Glomerular endothelial cell (primary cell): ENCODE measurements at places on chromosomes 1 and 21.

DNA sequence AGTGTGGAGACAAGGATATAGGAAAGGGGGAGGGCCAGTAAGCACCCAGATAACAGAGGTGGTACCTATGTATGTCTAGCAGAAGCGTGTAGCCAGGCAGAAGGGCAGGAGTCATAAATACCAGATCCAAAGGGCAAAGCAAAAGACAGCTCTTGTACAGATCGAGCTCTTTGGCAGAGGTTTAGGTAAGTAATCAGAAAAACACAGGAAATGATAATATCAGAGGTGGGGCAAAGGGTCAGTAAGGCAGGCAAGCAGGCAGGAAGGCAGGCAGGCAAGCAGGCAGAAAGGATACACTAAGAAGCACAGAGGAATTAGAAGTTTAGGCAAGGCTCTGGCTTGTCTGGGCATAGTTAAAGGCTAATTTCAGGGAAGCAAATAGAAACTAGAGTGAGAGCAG lies 22.7 kb upstream of the SLFNL1 start:
- DNase-seq = no peak

GRCh38 chr1:51313268-51313852 lies 17.0 kb downstream of the TTC39A start:
- no peak for DNase-seq

- DNase-seq = no peak
Measured at GRCh38 chr1:11341901-11342552, 69.0 kb downstream of the UBIAD1 start.

GRCh38 chr1:40407453-40407852 lies 33.9 kb downstream of the SMAP2 start:
- DNase-seq = no peak

DNA sequence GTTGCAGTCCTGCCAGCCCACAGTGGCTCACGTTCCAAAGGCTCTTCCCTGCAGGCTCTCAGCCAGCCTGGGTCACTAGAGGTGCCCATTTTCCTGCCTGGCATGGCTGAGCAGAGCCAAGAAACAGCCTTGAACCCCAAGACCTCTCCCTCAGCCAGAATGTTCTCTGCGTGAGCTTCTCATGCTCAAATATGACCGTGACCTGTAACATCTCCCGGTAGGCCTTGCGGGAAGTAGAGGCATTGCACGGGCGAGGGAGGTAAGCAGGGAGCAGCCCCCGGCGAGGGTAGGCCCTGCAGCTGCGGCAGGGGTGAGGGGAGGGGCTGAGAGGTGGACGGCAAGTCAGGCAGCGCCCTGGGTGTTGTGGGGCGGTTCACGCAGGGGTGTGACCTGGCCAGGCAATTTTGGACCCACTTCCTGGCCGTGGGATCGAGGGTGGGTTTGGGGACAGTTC lies 20.0 kb downstream of the RRP1 start:
- DNase-seq = no peak

DNA sequence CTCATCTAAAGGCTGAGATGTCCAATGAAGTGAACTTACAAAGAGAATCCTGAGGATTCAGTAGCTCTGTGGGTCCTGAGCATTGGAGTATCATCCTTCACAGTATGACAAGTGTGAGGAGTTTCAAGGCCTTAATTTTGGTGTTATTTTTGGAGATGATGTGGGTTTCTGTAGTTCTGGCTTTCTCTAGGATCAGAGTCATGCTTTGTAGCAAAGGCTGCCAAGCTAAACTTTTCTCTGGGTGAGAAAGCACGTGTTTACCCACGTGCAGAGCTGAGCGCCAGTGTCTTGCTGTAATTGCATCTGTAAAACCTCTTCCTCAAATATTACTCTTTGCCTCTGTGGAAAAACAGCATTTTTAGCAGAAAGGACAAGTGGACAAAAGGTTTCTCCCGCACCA lies 387.8 kb upstream of the LYPLAL1 start:
- DNase-seq = no peak

DNA sequence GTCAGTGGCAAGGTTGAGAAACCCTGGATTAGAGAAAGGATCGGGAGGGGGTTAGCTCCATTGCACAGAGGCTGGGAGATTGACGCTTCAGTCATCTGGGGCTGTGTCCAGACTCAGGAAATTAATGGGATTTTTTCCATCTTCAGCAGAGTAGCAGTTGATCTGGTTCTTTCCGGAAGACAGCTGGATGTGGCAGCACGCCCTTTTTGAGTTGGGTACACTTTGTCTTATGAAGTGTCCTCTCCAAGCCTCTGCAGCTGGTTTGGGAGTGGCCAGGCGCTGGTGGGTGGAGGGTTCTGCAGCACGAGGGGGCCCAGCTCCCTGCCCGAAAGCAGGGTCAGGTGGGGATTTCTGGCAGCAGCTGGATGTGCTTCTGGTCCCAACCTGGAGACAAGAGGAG lies 95.1 kb downstream of the TAS1R2 start:
- no peak for DNase-seq

DNA sequence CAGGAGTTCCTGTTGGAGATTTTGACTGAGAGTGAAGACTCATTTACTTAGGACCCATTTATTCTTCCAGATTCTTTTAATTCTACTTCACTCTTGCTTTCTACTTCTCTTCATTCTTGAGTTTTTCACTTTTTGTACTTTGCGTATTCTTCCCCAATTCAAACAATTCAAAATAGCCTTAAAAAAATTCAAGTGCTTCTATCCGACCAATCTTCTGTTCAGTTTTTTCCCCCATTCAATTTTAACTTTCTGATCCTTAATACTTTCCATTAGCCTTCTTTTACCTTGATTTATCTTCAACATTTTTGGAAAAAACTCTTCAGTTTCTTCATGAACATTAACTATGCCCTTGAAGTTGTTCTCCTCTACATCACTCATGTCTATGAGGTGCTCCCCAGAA lies 21.1 kb downstream of the ZFYVE9 start:
- no peak for DNase-seq

GRCh38 chr21:16179773-16180172 lies 450.0 kb downstream of the USP25 start:
- no peak for DNase-seq

- DNase-seq = no peak
Measured at GRCh38 chr1:43552813-43553212, 22.1 kb downstream of the PTPRF start.

- DNase-seq = no peak
Measured at GRCh38 chr21:42140196-42140934, 69.2 kb downstream of the UMODL1 start.

GRCh38 chr1:202029171-202029665 lies 18.8 kb downstream of the ELF3 start:
- peak; percentile 5 for DNase-seq

DNA sequence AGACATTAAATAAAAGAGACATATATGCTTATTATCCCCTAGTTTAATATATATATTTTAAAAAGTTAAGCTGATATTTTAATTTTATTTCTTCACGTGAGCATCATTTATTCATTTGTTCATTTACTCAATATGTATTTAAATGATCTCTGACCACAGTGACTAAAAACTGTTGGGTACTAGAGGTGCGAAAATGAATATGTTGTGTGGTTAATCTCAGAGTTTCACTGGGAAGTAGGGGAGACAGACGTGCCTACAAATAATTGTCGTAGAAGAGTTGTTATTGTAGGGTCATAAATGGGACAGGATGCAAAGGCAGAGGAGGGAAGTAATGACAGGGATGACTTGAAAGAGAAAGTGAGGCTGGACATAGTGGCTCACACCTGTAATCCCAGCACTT lies 213.0 kb upstream of the CACYBP start:
- DNase-seq = no peak

GRCh38 chr1:16618719-16619118 lies 5.4 kb upstream of the NBPF1 start:
- no peak for DNase-seq

- no peak for DNase-seq
Measured at GRCh38 chr1:44714944-44715571, 15.9 kb downstream of the RNU5D-1 start.

GRCh38 chr1:30649321-30649991 lies 73.9 kb downstream of the MATN1 start:
- no peak for DNase-seq

DNA sequence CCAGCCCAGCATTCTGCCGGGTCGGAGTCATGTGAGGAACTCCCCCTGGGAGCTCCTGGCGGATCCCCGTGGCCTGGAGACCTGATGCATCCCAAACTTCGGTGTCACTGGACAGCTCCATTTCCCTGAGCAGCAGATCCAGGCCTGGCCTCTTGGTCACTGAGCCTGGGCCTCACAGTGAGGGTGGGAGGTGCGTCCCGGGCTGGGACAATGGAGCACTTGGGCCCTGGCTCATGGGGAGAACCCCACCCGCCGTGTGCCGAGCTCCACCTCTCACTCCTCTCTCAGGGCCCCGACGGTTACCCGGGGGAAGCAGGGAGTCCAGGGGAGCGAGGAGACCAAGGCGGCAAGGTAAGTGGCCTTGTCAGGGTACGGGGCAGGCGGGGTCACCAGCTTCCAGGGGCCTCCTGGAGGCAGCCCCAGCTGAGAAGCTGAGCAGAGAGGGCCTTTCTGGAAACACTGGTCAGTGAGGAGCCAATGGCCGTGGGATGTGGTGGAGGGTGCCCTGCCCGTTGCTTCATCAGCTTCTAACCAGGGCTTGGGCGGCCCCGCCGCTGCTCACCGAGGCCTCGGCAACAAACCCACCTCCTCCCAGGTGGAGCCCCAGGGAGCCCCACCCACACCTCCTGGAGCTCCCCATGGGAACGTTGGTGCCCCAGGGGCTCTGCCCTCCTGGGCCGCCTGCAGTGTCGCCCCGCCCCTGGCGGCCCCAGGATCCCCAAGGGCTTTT lies 19.8 kb downstream of the COL6A2 start:
- DNase-seq = no peak

- DNase-seq = no peak
Measured at GRCh38 chr1:14262637-14263036, 335.8 kb upstream of the KAZN start.

DNA sequence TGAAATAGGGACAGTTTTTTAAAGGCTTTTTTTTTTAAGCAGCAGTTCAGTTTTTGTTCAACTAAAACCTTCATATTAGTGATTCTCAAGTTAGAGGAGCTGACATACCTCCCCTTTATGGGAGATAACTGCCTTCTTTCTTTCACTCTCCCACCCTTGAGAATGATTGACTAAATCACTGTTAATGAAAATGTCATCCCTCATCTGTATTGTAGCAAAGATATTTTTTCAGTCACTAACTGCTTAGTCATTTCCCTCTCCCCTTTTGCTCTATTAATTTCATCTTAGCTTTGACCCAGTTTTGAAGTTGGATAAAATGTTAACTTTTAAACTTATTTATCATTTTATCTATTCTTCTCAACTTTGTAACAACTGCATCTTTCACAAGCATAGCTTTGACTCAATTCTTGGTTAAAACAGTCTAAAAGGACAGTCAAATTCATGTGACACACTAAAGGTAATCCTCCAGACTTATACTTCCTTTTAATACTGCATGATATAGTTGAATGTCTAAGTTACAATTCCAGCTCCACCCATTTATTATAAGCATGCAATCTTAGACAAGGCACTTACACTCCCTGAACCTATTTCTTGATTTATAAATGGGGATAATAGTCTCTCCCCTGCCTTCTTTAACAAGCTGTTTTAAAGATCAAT lies 17.1 kb downstream of the CAPZA1 start:
- DNase-seq = no peak

GRCh38 chr1:192830595-192831246 lies 21.9 kb downstream of the RGS2 start:
- DNase-seq = no peak

- no peak for DNase-seq
Measured at GRCh38 chr1:55262822-55263221, 47.7 kb upstream of the USP24 start.

- DNase-seq = no peak
Measured at GRCh38 chr1:10708757-10709156, 87.7 kb downstream of the CASZ1 start.

- no peak for DNase-seq
Measured at GRCh38 chr1:28370239-28371009, 884 bp downstream of the PHACTR4 start.

DNA sequence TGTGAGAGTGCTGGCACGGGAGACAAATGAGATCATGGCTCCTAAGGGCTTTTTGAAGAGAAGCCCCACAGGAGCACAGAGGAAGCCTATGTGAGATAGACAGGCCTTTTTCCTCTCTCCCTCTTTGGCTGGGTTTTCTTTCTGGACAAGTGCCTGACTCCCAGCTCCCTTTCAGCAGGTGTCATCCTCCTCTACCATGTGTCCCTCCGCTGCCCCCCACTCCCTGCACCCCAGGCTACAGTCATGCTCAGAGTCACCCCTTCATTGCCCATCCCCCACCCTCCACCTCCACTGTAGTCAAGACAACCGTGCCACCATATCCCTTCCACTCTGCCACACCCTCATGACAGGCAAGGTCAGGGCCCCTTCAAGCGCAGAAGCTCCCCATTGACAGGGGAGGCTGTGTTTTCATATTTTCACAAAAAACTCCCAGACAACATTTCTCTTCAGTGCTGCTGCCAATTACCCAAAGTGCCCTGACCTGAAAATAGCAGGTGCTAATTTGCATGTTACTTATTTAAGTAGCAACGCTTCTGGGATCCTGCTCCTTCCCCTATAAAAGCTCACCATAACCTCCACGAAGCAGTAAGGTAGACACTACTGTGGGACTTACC lies 92.1 kb upstream of the IPO9 start:
- DNase-seq = no peak

GRCh38 chr1:54287176-54287650 lies 87.2 kb downstream of the MRPL37 start:
- DNase-seq = no peak

DNA sequence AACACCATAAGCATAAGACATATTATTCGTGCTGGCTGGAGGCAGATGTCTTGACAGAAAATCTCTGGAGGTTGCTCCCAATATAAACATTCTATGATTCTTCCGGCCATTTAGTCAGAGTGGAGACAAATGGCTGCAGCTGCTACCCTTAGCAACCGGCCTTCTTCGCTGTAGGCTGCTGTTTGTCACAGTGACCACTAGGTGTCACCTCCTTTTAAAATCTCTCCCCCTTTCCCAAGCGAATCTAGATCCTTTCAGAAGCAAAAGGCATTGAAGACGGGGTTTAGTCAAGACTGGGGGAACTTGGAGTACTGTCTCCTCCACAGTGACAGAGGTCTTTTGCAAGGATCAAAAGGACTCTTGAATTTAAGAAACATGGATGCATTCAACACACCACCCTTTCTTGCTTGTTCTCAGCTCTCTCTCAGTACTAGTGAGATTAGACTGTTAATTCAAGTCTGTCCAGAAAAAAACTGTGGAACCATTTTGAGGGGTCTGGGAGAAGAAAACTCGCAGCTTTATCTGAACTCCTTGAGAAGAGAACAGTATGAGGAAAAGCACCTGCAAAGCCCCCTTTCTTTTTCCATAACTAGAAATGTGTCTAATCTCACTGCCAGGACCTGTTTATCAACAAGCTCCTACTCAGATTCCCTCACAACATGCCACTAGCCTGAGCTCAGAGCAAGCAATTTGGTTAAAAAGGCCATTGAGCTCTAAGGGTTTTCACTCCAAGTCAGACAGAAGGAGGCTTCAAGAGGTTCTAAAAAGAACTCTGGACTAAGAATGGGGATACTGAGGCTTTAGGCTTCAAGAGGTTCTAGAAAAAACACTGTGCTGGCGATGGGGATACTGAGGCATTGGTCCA lies 408.3 kb upstream of the PLXNA2 start:
- peak; percentile 50 for DNase-seq

- DNase-seq = no peak
Measured at GRCh38 chr21:45997205-45997494, 15.6 kb downstream of the COL6A1 start.
